ENCODE measurements at places on chromosomes 12 and 14.

DNA sequence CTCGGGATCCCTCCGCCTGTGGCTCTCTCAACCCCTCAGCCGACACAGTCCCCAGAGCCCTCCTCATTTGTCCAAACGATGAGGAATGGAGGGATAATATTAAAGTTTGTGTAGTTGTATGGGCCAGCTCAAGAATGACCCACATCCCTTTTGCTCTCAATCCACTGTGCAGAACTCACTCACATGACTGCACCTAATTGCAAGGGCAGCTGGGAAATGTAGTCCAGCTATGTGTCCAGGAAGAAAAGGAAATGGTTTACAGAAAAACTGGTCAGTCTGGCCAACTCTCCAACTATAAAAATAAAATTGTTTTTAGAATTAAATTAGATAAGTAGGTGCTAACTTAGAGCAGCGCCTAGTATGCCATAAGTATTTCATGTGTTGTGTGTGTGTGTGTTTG, 66.6 kb downstream of the GALNT8 start:
- no peak for DNase-seq

GRCh38 chr14:51784466-51784865, 75.9 kb upstream of the GNG2 start:
- no peak for DNase-seq

- DNase-seq, result no peak
Observed at GRCh38 chr12:102120564-102120873, 536 bp downstream of the PARPBP start.

- peak; percentile 58 for DNase-seq
Observed at GRCh38 chr14:101823511-101824120, 62.1 kb downstream of the PPP2R5C start.

GRCh38 chr12:5473076-5473782, 41.3 kb downstream of the NTF3 start:
- no peak for DNase-seq

GRCh38 chr12:80979251-80979650, 41.5 kb upstream of the LIN7A start:
- DNase-seq, result no peak

DNA sequence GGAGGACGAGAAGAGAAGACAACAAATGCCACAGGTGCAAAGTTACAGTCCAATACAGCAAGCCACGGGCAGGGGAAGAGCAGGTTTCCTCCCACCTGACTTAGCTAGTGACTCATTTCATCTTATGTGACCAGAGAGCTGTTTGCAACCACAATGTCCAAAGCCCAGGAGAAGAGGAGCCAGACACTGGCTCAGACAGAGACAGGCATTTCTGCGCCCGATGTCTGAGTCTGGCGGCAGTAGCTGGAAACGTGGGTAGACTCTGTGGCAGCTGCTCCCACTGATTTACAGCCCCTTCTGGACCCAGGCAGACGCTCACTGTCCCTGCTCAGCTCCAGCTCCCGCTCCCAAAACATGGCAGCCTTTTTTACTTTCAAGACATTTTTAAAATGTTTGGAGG, 60.0 kb downstream of the CHGA start:
- DNase-seq, result no peak

DNA sequence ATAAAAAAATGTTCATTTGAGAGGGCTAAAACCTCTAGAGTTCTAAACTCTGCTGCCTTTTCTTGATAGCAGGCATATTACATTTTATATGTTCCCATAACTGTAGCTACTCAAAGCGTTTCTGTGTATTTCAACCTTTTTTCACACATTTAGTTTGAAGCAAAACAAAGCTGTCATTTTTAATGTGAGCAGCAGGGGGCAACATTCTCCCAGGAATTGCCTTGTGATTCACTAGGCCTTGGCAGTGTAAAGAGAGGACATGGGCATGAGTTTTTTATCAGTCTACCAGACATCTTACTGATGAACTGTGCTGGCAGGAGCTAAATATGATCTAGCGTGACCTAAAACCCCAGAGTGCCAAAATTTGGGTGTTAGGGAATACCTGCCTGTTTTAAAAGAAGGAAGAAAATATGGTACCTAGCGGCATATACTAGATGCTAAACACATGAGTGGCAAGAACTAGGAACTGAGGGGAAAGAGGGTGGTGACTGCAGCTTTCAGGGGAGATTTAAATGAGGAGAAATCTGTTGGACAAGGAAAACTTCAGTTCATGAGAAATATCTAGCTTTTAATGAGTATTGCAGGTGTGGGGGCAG, 65.3 kb downstream of the IFT43 start:
- peak; percentile 9 for DNase-seq

- DNase-seq, result no peak
Observed at GRCh38 chr12:57261428-57261865, 10.5 kb upstream of the STAC3 start.

- DNase-seq, result no peak
Observed at GRCh38 chr12:12439636-12440035, 82.8 kb downstream of the BORCS5 start.

- DNase-seq, result no peak
Observed at GRCh38 chr14:74566174-74567141, 45.6 kb downstream of the LTBP2 start.

DNA sequence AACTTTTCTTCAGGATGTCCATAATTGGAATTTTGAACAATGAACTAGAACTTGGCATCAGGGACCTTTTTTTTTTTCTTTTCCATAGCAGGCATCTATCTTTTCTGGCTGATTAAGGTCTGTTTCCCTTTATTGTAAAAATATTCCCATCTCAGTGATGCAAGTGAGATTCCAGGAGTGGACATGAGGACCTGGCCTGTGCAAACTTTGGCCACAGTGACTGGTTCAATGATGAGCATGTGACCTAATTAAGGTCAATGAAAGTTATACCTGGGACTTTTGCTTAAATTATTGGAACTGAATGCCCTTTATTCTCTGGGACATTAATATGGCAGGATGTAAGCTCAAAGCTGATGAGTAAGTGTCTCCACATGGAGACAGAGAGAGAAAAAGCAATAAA, 83.8 kb downstream of the DIO2 start:
- no peak for DNase-seq

- no peak for DNase-seq
Observed at GRCh38 chr12:75863533-75863932, 168.0 kb downstream of the PHLDA1 start.

All from stimulated activated CD4-positive, alpha-beta T cell treated with anti-CD3 and anti-CD28 coated beads, TNF-alpha, amount 100 ng/mL, for 1 hour (primary cell).